ENCODE measurements at places on chromosomes 16 and 17. TPM values are rescaled to one million over a fixed set of nuclear protein-coding genes. Genes with fewer than 3 reads are reported as not detected.

DNA sequence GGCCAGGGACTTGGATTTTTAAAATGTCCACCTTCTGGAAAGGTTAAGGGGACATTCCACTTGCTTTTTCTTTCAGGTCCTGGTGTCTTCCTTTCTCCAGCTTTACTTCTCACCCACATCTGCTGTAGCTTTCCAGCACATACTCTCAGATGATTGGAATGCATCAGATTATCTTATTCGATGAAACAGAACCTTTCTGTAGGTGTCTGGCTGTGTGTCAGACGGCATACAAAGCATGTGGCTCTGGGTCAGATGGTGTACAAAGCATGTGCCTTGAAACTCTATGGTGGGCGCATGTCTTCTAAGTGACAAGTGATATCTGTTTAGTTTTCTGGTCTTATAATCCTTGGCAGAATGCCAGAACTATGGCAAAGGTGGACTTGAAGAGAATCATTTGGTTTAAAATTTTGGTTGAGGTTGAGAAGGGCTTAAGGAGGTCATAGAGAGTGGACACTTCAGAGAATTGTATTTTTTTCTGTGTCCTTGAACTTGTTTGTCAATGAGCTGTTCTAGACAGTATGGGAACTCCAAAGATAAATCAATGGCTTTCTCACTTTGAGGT, 125.3 kb downstream of the FTO start:
- no peak for DNase-seq

- no peak for DNase-seq
Measured at GRCh38 chr17:68290955-68291835, at the start of the genes ARSG and SLC16A6. Gene ARSG, plus strand, starts transcription at chr17:68291495. Its CDS starts 15,999 bp downstream, at chr17:68307494. Gene SLC16A6, minus strand, starts transcription at chr17:68291127. Its CDS starts 12,807 bp downstream, at chr17:68278320.

DNA sequence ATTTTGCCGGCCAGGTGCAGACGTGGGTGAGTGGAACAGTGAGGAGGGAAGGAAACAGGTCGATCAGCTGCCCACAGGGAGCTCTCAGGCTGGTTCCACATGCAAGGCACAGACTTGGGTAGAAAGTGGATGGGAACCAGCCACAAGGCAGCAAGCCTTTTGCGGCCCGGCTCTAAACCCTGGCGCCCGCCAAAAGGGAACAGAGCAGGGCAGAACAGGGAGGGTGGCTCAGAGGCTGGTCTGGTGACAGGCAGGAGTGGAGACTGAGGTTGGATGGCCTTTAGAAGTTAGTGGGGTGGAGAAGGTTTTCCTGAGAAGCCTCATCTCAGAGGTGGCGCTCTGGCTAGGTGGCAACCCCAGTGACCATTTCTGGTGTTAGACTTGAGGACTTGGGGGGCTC, 10.4 kb downstream of the LLGL2 start:
- DNase-seq, result no peak

The CYGB gene
- 19.9 TPM for total RNA-seq

DNA sequence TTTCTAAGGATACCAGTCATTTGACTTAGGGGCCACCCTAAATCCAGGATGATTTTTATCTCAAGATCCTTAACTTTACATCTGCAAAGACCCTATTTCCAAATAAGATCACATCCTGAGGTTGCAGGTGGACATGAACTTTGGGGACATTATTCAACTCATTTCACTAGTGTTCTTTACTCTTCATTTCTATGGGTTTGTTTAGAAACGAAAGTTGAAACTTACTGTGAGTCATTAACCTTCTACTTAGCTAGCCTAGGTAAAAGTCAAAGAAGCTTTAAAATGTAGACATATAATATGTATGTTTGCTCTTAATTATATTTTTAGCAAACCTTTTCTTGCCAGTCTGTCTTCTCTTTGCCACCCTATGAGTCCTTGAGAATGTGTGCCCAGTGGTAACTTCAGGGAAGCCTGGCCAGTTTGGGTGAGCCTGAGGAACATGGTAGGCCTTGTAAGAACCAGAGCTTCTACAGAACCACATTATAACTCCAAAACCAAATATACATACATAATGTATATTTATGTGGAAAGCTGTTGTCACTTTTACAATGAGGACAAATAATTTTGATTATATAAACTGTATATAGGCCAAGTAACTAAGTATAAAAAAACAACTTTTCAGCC, 38.4 kb downstream of the BPTF start:
- DNase-seq, result no peak

DNA sequence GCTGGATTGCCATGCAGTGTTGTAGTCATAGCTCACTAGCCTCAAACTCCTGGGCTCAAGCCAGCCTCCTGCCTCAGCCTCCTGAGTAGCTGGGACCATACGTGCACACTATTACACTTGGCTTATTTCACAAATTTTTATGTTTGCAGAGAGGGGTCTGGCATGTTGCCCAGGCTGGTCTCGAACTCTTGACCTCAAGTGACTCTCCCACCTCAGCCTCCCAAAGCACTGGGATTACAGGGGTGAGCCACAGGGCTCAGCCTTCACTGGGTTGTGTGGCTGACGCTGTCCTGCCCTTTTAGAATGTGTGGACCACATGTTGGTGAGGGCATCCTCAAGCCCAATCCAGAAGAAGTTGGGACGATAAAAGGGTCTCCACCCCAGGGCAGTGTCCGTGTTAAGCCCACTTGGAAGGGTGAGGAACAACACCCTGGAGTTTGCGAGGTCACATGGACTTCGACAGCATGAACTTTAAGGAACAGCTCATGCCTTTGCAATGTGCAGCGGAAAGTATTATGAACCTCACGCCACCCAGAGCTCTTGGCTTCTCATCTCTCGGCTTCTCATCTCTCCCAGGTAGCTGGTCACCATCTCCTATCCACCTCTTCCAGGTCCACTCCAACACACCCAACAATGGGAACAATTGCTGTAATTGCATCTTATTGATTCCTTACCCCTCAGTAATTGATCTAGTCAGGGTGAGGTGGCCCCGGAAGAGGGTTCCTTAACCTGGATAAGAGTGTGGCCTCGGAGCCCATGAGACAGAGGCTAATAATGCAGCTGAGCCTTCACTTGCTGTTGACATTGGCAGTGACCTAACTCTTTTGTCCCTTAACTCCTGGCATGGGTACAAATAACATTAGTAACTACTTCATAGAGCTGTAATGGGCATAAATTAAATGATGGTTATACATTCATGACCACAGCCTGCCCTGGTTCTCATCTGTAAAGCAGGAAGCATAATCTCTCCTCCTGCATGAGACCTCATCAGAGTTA, 6.7 kb downstream of the FOXL1 start:
- no peak for DNase-seq

GRCh38 chr16:5665834-5666233, 568.2 kb upstream of the EEF2KMT start:
- DNase-seq, result no peak

DNA sequence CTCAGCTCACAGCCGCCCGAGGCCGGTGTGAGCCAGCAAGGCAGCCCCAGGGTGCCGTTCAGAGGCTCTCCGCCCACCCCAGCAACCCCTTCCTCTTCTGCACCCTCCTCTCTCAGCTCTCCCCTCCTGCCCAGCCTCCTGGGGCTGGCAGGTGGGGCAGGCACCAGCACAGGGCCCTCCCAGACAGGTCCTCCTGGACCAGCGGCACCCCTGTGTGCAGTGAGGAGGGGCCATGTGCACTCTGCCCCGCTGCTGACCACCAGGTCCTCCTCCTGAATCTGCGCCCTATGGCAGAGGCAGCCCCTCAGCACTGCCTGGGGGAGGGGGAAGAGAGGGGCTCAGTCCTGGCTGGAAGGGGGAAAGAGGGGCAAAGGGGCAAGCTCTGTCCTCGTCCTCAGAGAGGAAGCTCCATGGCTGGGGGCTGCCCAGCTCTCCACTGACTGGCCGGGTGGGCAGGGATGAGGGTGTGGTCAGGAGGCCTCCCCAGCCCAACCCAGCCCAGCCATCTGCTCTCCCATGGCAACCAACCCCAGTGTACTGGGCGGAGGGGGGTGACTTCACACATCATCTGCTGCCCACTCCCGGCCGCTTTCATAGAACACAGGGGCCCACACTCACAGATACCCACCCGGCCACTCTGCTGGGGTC, 5.4 kb upstream of the BCAR1 start:
- DNase-seq, result no peak

- DNase-seq, result no peak
Measured at GRCh38 chr16:6548507-6548906, 784.1 kb upstream of the RBFOX1 start.

The CD300C gene
- 0.21 TPM for total RNA-seq

The TBC1D3 gene
- total RNA-seq, result not detected

DNA sequence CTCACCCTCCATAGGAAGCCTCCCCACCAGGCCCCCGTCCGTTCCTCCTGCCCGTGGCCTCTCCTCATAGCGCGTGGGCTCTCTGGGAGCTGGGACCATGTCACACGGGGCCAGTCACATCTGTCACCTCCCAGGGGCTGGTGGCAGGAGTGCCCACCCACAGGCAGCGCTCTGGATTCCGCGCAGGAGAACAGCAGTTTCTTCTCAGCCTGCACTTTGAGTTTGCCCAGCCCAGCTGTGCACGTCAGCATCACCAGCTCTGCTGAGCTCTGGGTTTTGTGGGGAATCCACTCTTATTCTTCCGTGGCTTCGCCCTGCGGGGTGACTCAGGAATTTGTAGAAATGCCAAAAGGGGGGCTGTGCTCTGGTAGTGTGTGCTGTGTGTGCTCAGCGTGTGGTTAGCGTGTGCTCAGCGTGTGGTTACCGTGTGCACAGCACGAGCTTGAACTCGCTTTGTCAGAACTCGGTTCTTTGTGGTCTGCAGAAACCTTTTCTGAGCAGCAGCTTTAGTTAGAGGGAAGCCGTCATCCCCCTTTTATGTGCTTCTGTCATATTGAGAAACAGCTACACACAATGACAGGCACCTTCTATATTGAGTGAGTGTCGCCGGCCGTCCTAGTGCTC, 3.2 kb downstream of the ACSF3 start:
- DNase-seq, result no peak

DNA sequence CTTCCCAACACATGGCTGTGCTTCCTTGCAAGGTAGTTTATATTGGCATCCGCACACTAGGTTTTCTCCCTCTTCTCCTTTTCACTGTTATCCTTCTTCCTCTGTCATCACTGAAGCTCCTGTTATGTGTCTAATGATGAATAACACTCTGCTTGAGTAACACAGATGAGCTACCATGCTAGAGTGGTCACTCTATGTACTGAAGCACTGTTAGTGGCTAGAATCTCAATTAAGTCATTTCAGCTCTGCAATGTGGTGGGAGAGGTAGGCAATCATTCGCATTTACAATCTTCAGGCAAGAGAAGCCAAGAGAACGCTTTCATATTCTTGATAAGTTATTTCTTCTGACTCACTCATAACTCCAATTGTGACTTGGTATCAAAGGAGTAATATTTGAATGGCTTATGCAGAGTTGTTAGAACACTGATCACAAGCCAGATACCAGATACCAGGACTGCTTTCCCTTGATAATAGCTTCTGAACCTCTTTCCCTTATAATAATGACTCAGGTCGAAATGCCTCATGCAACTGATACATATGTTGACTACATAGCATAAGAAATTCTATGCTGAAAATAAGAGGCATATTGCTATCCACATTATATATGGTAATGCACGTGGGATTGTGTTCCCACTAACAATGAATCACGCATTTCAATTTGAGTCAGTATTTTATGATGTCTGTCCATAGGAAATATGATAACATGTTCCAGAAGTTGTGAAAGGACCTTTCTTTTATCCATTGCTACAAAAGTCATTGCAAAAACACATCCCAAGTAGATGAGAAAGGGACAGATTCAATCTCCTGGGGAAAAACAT, 158.0 kb upstream of the HS3ST3A1 start:
- no peak for DNase-seq

DNA sequence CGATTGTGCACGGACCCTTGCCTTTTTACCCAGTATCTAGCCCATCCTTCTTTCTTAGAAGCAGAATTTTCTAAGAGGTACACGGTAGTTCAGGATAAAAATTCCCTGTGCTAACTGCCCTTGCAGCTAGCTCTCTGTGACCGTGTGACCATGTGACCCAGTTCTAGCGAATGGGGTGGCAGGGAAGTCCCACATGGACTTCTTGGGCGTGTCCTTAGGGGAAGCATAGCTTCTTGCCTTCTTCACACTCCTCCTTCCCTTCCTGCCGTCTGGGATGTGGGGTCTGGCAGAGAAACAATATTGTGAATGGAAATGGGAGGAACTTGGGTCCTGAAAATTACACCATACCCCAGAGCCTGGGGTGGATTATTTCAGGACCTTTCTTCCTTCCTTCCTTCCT, 670.7 kb downstream of the MAF start:
- DNase-seq, result no peak

The TBC1D3C gene
- not detected for total RNA-seq

GRCh38 chr17:75774471-75774990, 9.5 kb upstream of the GALK1 start:
- DNase-seq, result no peak

GRCh38 chr16:49700251-49701064, 155.5 kb downstream of the ZNF423 start:
- DNase-seq, result no peak

DNA sequence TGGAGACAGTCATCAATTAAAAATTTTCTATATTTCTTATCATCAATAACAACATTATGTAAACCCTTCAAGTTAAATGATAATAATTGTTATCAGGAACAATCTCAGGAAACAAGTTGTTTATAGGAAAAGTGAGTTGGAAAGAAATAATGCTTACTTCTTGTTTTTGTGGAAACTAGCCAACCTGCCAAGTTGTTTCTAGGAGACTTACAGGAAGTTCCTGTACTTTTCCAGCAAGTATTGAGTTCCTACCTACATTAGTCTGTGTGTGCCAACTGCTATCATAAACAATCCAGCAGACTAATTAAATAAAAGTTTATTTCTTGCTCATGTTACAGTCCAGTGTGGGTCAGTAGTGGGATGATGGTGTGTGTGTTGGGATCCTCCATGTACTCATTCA, 1.6 kb upstream of the CCL14 start:
- no peak for DNase-seq

The ACSM5 gene
- total RNA-seq, result not detected

DNA sequence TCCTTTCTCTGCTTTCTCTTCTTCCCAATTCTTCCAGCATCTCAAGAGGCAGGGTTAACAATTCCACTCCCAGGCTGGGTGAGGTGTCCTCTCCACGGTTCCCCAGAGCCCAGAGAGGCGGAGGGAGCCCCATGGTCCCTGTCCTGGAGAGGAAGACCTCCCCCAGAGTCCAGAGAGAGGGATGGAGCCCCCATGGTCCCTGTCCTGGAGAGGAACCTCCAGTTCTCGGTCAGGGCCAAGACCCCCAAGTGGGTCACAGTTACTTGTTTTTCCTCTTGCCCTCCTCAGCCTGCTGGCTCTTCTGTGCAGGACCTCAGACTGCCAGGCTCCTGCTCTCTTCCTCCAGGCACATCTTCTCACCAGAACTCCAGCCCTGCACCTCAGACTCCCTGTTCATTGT, 135.2 kb downstream of the RPTOR start:
- no peak for DNase-seq

The TMIGD1 gene
- total RNA-seq, result not detected
